ENCODE measurements at places on chromosomes 6 and 20.

DNA sequence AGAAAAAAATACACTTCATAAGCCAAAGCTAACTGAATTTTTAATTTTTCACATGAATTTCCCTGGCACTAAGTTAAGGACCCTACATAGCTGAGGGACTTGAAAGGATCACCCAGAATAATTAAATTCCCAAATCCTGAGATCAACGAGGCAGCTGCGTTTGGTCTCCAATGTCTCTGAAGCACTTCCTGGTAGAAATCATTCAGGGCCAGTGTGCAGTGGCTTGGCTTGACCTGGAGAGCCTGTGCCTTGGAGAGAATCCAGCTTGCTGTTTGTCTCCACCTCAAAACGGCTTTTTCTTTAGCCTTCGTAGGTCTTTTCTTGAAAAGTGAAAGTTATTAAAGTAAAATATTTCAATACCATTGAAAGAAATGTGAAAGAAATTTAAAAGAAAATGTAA is 92.4 kb downstream of the SMOC2 start:
- DNase-seq: no peak

DNA sequence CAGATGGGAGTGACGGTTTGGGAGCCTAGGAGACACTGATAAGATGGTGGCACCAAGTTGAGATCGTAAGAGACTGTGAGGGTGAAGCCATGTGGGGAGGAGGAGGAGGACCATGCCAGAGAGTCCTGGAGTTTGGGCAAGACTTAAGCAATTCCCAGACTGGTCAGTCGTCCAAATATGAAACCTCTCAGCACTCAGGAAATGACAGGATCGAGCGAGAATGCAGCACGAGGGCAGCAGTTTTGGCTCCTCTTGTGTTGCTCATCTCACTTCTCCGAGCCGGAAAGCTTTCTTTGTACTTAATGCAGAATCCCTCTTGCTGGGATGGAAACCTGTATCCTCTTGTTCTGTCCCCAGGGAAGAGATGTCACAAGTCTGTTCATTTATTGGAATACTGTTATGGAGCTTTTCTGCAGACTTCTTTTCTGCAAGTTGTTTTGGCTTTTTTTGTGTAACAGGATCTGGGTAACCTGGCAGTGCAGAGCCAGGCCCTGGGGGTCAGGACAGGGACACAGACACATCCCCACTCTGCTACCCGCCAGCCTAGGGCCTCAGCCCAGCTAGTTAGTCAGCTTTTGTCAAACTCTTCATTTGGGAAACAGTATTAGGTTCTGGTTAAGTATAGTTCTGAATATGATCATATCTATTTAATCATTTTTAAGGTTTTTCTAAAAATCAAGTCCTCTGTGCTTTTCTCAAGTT is 34.3 kb downstream of the FNDC1 start:
- peak; percentile 77 for DNase-seq

DNA sequence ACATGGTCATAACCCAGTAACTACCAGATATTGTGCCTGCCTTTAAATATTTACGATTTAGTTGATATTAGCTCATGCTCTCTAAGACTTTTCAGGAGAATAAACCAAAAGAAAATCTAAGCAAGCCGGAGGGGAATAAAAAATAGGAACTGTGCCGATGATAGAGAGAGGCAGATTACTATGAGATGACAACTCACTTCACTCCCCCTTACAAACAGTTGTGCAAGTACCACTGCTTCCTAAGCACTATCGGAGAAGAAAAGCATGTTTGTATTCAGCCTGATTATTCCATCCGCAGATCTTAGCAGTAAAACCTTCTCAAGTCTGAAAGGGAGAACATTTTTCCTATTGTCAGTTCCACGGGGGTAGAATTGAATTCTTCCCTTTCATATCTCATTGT is 294.4 kb downstream of the KCNQ5 start:
- DNase-seq: no peak

- no peak for DNase-seq
Measured at GRCh38 chr20:55649254-55649653, 356.1 kb downstream of the CBLN4 start.

DNA sequence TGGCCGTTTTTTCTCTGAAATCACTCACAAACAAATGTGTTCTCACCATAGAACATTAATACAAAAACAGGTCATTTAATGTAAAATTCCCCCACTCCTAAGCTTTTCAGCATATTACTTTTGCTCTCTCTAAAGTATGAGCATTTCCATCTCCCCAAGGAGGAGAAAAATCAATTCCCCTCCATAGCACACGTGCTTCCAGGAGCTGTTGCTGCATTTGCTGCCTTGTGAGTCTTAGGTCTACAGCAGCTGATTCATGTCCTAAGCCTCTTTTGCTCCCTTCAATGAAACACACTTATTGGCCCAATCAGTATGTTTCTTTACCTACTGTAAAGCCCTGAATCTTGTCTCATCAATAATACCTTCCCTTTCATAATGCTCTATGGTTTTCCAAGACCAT is 6.4 kb upstream of the COL9A1 start:
- DNase-seq: no peak

DNA sequence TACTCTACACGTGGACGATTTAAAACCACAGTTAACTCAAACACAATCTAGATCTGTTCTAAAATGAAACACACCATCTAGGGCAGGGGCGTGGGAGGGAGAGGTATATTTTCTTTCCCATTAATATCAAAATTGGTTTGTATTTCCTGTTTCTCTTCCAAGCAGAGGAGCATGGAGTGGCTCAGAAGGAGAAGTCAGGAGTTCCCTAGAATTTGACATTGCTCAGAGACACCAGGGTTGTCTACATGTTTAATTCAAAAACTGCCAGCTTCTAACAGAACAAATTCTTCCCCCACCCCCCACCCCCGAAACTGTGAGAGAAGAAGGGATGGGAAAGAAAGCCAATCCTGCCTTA is 2.3 kb downstream of the PREX1 start:
- DNase-seq: no peak

DNA sequence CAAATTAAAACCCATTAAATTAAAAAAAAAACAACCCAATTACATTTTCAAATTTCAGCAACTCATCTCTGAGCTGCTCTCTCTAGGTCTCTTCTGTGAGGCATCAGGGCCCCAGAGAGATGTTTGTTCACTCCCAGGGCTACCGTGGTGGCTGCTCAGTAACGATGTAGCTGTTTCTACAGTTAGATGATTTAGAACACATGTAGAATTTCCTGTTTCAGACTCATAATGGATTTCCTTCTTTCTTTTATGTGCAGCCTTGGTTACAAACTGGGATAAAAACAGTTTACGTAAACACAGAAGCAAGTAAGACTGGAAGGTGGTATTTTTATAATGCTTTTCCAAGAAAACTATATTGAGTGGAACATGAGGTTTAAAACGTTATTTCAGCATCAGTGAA is 116.1 kb upstream of the CCN2 start:
- DNase-seq: no peak

DNA sequence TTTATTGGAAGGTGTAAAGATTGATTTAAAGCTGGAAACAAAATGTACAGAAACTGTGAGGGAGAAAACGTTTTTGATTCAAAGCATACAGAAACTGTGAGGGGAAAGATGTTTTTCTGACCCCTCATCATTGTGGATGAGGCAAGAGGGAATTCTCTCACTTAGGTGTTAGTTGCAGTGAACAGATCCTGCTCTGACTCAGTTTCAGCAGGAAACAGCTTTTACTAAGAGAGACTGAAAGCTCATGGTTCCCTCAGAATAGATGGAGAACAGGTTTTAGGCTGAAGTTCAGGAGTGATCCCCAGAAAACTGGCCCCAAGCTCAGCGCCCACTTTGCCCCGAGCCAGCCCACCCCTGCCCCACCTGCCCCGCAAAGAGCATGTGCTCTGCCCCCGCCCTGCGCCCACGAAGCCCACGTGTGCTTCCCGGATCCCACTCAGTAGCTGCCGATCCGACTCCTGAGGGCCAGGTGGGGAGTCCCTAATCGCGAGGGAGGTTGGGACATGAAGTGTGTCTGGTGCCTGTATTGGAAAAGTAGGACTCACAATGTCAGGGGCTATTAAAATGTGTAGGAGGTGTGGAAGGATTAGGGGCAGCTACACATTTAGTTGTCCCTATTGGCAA is 41.2 kb downstream of the DUSP22 start:
- no peak for DNase-seq

GRCh38 chr20:47353239-47353691 is 3.2 kb downstream of the ZMYND8 start:
- no peak for DNase-seq

- DNase-seq: peak; percentile 70
Measured at GRCh38 chr6:81451787-81452186, 300.7 kb downstream of the TENT5A start.

DNA sequence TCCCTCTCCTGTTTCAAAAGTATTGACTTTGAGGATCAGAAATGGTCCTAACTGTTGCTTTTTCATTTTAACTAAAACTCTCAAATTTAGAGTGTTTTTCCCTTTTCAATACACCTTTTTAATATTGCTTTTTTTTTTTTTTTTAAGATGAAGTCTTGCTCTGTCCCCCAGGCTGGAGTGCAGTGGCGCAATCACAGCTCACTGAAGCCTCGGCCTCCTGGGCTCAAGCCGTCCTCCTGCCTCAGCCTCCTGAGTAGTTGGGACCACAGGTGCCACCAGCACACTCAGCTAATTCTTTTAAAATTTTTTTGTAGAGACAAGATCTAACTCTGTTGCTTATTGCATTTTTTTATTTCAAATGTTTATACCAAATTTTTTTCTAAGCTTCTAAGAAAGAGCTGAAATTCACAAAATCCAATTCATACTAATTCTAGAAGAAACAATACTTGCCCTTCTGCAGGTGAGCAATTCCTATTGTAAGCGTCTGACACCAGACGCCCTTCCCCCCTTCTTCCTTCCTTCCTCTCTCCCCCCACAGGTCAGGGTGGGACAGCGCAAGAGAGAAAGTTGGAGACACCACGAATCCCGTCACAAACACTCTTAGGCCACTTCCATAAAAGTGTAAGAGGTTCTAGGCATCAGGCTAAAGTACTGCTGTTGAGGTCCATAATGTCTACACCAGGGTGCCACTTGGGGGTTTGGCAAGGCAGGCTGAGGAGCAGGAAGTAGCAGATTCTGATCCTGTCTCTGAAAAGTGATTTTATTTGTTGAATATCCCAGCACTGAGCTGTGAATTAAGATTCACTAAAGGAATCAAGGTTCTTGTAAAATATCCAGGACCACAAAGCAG is 12.8 kb downstream of the DLL1 start:
- no peak for DNase-seq

- no peak for DNase-seq
Measured at GRCh38 chr20:24962510-24962909, 13.4 kb downstream of the CST7 start.

Data from RKO (cell line).